ENCODE measurements at places on chromosomes 16 and 17. TPM values are rescaled to one million over a fixed set of nuclear protein-coding genes. Genes with fewer than 3 reads are reported as not detected.

DNA sequence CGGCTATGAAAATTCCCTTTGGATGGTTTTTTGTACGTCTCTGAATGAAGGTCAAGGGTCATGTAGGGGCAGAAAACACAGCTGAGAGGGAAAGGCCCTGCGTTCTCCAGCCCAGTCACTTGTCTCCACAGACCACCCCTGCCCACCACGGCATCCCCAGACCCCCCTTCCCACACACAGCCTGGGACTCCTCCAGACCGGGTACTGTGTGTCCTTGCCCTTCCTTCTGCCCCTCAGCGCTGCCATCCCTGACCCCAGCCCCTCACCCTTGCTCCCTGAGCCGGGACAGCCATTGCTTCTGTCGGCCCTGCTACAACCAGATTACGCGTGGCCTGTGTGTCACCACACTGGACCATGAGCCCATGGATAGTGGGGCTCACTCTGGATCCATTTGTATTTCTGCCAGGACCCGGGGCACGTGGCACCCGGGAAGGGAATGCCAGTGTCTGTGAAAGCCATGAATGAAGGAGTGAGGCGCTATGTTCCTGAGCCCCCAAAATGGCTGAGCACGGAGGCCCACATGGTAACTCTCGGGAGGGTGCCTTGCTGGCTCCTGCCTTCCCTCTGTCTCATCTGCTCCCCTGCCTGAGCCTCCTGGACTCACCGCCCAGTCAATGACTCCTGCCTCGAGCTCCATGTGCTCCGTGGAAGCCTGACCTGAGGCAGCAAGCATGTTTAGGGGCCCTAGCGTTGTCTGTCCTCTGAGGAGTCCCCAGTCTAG, 139.1 kb upstream of the FOXF1 start:
- no peak for DNase-seq

DNA sequence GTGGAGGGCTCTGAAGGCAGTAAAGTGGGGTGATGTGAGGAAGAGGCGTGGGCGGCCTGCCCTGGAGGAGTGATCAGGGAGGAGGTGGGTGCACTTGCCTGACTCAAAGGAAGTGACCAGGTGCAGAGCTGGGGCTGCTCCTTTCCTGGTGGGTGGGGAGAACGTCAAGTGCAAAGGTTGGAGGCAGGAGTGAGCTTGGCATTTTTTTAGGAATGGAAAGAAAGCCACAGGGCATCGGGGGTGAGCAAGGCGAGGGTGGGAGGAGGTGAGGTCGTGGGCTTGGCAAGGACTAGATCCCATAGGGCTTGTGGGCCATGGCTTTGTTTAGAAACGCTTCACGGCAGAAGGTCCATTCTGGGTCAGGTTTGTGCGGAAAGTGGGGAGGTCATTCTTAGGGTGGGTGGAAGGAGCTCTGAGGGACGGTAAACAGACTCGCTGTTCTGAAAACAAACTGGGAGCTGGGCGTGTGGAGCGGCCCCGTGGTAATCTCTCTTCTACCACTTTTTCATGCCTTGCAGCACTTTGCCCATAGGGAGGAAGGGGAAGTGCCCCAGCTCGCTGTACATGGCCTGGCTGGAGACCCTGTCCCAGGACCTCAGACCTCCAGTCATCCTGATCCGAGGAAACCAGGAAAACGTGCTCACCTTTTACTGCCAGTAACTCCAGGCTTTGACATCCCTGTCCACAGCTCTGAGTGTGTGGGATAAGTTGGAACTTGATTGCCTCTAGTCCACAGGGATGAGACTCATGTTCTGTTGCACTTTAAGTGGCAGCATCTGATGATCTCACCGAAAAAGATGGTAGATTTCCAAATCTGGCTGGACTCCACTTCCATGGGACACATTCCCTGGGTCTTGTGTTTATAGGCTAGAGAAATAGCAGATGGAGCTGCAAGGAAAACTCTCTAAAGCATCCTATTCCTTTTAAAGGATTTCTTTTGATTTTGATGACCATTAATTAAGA, 18.9 kb upstream of the HERPUD1 start:
- no peak for DNase-seq

The HOXB2 gene
- total RNA-seq, result 18.3 TPM

DNA sequence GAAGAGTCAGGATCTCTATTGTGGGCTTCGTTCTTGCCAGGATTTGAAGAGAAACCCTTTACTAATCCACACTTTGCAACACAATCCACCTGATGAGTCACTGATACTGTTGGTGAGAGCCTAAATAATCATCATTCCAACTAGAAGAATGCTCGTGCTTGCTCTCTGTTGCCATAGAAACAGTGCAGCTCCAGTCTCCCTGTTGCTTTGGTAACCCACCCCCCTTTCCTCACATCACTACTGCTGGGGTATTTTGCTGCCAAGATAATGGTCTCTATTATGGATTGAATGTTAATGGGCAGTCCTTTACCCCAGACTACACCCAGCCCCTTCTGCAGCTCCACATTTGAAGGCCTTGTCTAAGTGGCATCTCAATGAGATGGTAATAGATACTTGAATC, 190.4 kb downstream of the ABCC12 start:
- DNase-seq, result no peak

The NXPH3 gene
- total RNA-seq, result 0.44 TPM

GRCh38 chr17:80944326-80944725, 47.3 kb upstream of the CHMP6 start:
- DNase-seq, result no peak

- no peak for DNase-seq
Observed at GRCh38 chr17:4209611-4210010, 54.2 kb downstream of the ANKFY1 start.

- DNase-seq, result no peak
Observed at GRCh38 chr17:14341866-14342265, 41.0 kb downstream of the HS3ST3B1 start.

DNA sequence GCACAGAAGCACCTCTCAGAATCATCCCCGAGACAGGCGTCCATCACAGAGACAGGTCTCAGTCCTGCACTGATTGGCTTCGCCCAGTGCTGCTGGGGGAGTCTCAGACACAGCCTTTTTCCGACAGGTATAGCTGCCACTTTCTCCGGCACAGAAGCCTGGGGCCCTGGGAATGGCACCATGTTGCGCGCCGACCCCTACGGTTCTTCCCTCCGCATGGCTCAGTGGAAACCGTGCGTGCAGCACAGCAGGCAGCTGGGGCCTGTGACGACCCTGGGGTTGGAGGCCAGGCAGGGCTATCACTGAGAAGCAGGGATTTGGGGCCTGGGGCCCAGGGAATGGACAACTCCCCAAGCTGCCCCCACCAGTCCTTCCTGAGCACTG, 29.7 kb upstream of the CDH15 start:
- no peak for DNase-seq

DNA sequence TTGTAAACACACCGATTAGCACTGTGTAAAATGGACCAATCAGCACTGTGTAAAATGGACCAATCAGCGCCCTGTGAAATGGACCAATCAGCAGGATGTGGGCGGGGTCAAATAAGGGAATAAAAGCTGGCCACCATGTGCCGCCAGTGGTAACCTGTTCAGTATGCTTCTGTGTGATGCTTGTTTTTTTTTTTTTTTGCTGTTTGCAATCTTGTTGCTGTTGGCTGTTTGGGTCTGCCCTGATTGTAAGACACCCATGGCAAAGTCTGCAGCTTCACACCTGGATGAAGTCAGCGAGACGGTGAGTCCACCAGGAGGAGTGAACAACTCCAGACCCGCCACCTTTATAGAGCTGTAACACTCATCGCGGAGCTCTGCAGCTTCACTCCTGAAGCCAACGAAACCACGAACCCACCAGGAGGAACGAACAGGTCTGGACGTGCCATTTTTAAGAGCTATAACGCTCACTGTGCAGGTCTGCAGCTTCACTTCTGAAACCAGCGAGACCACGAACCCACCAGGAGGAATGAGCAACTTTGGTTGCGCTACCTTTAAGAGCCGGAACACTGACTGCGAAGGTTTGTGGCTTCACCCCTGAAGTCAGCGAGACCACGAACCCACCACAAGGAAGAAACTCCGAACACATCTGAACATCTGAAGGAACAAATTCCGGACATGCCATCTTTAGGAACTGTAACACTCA, 85.0 kb upstream of the MED9 start:
- DNase-seq, result peak; percentile 78

GRCh38 chr17:9178319-9178718, 157.0 kb downstream of the NTN1 start:
- DNase-seq, result no peak

- DNase-seq, result no peak
Observed at GRCh38 chr16:58859958-58860669, 126.0 kb upstream of the GOT2 start.

DNA sequence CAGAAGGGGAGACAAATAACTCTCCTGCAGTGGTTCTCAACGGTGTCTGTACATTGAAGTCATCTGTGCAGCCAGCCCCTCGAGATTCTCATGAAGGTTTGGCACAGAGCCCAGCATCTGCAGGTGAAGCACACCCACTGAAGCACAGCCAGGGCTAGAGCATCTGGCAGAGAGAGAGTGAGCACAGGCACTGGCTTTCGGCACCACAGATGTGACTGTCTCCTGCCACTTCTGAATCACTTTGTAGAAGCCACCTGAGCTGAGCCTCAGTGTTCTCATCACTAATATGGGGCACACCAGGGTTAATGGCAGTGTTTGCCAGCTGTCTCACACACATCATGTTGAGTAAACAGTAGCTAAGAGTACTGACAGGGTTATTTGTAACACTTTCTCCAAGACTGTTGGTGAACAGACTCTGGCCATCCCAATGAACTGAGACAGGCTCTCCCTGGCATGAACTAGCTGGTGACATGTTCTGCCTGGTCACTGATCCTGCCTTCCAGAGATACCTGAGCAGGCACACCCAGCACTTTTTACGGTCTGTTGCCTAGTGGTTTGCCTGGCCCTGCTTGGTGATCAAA, 10.9 kb downstream of the HSPB9 start:
- DNase-seq, result no peak

GRCh38 chr16:4625560-4626159, 1.0 kb downstream of the MGRN1 start:
- DNase-seq, result no peak

The SLC7A6OS gene
- 21.8 TPM for total RNA-seq

The CAPNS2 gene
- total RNA-seq, result not detected

- DNase-seq, result no peak
Observed at GRCh38 chr16:66904846-66905632, 13.6 kb downstream of the CDH16 start.

The SBK1 gene
- 4.1 TPM for total RNA-seq

DNA sequence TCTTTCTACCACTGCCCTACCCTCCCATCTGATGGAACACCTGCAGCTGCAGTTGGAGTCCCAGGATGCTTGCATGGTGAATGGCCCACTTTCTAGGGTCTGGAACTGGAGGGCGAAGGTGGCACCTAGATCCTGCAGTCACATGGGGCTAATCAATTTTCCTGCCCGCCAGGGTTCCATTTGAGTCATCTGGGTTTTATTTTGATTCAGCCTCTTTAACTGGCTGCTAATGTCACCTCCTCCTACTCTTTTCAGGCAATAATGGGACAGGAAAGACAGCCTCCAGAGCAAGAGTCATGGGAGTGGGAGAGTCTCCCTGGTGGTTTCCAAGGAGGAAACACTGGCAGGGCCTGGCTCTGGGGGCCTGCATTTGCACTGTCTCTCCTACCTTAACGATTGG, 3.8 kb upstream of the TBKBP1 start:
- no peak for DNase-seq

The CLEC3A gene
- total RNA-seq, result not detected

GRCh38 chr16:65120461-65120830, 1.4 kb downstream of the CDH11 start:
- DNase-seq, result no peak

The NKD1 gene
- total RNA-seq, result 1.2 TPM

GRCh38 chr16:65336160-65336559, 214.3 kb upstream of the CDH11 start:
- DNase-seq, result no peak

DNA sequence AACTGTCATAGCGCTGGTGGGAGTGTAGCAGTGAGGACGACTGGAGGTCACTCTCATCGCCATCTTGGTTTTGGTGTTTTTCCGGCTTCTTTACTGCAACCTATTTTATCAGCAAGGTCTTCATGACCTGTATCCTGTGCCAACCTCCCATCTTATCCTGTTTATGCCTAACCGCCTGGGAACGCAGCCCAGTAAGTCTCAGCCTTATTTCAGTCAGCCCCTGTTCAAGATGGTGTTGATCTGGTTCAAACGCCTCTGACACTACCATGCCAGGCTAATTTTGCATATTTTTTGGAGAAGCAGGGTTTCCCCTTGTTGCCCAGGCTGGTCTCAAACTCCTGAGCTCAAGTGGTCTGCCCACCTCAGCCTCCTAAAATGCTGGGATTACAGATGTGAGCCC, 179.8 kb upstream of the HSBP1 start:
- no peak for DNase-seq

DNA sequence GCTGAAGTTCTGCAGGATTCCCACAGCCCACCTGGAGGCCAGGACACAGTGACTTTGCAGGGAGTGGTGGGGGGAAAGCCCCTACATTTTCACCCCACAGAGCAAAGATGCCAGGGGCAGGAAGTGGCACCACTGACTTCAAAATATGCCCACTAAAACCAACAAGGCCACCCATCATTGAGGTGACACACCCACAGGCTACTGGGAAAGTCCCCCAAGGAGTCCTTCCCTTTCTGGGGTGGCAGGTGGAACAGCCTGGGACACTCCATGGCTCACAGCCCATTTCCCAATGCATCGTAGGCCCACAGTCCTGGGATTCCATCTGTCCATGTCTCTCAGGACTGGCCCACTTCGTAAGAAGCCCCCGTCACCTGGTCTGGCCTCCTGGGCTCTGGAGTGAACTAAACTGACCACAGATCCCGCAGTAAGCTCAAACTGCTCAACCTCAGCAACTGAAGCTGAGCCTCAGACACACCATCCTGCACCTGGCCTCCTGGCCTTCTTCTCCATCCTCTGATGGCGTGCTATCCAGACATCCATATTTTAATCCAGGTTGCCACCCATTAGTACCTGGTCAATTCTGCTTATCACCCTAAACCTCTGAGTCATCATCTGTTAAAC, 7.5 kb upstream of the CCL1 start:
- no peak for DNase-seq

GRCh38 chr16:21242756-21243155, 9.3 kb downstream of the ANKS4B start:
- no peak for DNase-seq

DNA sequence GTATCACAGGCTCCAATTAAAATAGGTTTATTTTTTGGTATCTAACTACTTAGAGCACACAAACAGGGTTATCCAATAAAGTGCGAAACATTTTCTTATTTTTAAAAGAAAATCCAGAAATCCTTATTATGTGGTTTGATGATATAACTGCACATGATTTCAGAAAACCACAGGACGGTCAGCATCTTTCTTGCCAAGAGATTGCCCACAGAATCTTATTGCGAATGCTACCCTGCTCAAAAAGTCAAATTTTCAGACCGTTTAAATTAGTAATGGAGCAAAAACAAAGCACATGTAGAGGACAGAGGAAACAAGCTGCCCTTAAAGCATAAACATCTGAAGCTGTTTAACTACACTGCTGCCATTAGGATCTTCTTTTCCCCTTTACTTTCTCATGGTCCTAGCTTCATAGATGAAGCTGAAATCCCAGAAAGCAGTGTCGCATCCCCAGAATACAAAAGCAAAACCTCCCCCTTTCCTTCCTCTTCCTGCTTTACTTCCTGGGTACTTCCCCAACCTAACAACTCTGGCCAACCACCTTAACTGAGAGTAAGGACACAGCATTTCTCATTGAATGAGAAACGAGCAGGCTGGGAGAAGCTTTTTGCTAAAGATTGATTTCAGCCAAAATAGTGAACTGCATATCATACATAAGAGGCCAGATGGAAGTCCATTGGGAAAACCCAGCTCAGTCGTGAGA, 43.7 kb downstream of the CMTM4 start:
- DNase-seq, result no peak

Measured in CD8-positive, alpha-beta memory T cell (primary cell).